ENCODE measurements at places on chromosomes 5 and 9.

DNA sequence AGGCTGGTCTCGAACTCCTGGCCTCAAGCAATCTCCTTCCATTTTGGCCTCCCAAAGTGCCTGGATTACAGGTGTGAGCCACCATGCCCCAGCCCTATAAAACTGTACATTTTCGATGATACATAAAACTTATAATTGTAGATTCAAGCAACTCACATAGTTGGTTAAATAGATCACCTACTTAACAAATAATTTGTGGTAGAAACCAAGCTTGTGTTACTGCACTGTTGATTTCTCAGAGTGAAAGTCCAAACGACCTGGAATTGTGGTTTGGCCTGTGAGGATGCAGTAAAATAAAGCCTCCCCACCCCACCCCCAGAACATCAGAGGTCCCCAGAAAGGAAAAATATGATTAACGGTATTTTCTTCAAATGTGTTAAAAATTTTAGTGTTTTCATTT, 92.7 kb downstream of the TRIO start:
- DNase-seq, result no peak

- DNase-seq, result no peak
These were observed 31.3 kb upstream of the PLPP6 start for GRCh38 chr9:4630836-4631235.

DNA sequence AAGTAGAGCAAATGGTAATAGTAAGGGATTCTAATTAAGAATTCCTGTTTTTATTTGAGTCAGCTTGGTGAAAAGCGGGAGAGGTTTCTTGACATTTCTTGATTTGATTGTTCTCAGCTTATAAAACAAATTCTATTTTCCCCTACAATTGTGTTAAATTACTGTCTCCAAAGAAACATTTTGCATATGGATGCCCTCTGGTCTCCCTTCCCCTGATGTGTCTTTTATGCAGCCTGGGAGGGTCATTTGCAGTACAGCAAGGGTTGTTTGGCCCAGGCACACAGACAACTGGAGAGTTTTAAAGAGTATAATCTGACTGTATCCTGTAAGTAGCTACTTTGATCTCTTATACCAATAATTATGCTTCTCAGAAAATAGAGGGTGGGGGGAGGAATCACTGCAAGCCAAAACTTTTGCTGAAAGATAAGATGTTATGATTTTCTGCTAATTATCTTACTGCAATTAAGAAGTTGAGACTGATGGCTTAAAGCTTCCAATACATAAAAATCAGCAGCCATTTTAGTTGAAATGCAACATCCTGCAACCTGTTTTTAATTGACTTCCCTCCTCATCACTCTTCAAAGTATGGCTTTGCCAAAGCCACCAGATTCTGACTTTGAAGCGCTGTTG, 204.1 kb upstream of the SEMA6A start:
- no peak for DNase-seq

GRCh38 chr5:172860520-172861443, 26.7 kb downstream of the ERGIC1 start:
- DNase-seq, result peak; percentile 50

DNA sequence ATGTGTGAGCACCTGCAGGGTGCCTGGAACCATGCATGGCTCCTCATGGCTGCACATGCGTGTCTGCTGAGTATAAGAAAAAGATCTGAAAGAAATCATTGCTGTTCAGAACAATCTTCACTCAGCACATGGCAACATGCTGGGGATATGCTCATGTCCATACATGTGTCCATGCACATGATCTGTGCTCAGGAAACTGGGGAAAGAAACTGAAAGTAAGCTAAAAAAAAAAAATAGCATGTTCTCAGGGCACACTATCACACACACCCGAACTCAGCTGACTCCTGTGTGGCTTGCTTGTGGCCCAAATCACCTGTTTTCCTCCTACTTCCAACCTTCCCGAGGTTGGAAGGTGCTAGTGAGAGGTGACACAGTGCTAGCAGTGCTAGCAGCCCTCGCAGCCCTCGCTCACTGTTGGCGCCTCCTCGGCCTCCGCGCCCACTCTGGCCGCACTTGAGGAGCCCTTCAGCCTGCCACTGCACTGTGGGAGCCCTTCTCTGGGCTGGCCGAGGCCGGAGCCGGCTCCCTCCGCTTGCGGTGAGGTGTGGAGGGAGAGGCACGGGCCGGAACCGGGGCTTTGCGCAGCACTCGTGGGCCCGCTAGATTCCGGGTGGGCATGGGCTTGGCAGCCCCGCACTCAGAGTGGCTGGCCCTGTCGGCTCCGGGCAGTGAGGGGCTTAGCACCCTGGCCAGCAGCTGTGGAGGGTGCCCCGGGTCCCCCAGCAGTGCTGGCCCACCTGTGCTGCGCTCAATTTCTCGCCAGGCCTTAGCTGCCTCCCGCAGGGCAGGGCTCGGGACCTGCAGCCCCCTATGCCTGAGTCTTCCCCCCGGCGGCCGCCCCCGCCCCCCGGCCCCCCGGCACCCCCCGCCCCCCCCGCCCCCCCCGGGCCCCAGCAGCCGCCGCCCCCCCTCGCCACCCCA, 76.0 kb downstream of the GADD45G start:
- no peak for DNase-seq

DNA sequence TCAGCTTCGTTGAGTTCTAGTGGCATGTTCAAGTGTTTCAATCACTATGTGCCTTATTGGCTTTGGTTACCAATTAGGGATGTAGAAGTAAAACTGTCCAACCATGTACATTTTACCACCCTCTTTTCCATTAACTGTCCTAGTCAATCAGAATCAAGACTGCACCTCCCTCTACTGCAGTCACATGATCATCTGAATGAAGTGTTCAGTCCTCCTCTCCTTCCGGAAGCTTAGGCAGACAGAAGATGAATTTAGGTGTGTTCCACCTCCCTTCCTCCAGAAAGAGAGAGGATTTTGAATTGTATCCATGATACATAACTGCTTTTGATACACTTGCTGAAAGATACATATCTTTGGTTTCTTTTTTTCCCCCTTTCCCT, 133.7 kb downstream of the ERCC6L2 start:
- no peak for DNase-seq

DNA sequence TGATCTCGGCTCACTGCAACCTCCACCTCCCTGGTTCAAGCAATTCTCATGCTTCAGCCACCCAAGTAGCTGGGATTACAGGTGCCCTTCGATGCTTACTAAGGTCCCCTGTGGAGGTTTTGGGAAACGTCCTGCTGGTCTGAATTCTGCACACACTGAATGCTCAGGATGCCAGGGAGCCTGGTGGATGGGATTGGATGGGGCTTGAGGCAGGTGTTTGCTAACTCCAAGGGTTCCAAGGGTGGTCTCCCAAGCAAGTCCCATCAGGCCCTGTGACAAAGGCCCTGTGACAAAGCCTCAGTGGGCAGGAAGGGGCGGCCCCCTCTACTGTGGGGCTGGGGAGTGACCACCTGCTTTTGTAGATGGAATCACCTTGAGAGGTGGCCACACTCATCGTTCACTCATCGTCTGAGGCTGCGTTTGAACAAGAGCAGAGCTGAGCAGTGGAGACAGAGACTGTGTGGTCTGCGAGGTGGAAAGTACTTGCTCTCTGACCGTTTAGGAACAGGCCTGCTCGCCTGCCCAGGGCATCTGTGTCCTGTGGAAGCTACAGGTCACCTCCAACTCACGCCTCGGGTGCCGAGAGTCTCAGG, 40.2 kb downstream of the MRPL36 start:
- DNase-seq, result no peak

GRCh38 chr9:113386571-113387393, 10.0 kb upstream of the HDHD3 start:
- DNase-seq, result no peak

DNA sequence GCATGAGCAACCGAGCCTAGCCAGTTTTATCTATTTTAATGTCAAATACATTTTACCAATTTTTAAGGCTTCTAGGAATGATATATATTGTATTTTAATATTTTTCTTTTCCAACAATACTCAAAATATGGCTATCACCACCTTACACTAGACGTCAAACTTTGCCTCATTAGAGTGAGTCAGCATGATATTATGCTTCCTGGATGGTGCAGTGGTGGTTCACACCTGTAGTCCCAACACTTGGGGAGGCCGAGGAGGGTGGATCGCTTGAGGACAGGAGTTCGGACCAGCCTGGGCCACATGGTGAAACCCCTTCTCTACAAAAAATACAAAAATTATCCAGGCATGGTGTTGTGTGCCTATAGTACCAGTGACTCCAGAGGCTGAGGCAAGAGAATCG, 7.3 kb upstream of the CDC14B start:
- DNase-seq, result no peak

- DNase-seq, result no peak
These were observed at the start of the genes EIF4E1B and SNCB for GRCh38 chr5:176629853-176630680. TSS of gene EIF4E1B (plus strand) at chr5:176630675. CDS start at chr5:176642788, 12,113 bp downstream. TSS of gene SNCB (minus strand) at chr5:176630534. CDS start at chr5:176629654, 880 bp downstream.

- peak; percentile 82 for DNase-seq
These were observed 2.3 kb upstream of the TSC1 start for GRCh38 chr9:132946631-132947295.

DNA sequence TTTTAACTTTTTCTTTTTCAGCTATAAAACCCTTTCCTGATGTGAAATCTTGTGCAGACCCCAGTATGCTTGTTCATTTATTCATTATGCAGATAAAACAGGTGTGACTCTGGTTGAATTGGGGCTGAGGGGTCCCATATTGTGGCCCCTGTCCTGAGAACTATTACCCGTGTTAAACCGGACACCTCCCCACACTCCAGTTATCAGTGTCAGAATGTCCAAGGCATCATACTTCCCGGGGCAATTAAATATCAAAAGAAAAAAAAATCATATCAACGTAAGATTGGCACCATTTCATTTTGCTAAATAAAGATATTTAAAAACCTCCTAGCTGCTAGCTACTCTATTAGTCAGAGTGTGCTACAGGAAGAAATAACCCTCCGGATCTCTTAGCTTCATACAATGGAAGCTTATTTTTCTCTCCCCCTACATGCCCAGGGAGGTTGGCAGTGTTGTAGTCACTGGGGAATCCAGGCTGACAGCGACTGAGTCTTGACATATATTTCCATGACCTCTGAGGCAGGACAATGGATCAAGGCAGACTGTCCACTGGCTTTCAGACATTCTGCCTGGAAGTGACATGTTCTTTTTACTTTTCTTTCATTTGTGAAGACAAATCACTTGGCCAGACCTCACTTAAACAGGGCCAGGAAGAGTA, 170.0 kb downstream of the SEC61B start:
- DNase-seq, result no peak

DNA sequence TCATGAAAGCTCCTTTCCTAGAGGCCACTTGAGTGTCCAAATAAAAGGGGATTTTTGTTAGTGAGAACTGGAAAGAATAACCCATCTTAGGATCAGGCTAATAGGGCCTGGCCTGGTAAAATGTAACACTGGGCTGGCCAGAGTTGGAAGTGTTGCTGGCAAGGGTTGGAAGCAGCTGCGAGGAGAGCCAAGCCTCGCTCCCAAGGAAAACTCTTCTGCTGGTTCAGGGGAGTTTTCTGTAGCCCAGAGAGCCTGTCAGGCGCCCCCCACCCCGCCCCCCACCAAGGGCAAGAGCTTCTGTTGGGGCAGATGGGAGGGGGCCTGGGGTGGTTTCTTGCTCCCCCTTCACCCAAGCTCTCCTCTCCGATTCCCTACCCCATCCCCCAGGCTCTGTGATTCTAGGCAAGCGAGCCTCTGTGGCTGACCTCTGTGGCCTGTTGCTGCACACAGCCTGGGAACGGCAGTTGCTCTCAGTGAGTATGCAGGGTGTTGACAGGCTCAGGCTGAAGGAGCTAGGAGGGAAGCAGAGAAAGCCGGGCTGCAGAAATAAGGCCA, 547.8 kb downstream of the CCDC171 start:
- DNase-seq, result no peak
